ENCODE measurements at places on chromosomes 3 and 15.

DNA sequence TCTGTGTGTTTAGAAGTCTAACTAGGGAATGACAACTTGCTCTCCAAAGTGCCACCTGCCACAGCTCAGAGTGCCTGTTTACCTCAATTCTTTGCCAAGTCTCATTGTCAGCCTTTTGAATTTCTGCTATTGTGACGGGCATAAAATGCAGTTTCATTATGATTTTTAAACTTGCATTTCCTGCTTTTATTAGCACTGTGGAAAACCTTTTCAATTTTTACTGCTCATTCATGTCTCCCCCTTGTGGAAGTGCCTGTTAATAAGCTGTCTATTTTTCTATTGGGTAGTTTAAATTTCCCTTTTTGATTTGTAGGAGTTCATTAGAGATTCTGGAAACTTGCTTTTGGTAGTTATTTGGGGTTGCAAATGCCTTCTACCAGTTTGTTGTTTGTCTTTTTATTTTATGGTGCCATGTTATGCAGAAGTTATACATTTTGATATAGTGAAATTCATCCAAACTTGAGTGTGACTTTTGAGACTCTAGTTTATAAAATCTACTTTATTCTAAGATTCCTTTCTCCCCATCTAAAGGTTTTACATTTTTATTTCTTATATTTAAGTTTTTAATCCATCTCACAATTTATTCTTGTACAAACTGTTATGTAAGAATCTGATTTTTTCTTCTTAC is 53.9 kb upstream of the FRMD4B start:
- DNase-seq = peak; percentile 44

DNA sequence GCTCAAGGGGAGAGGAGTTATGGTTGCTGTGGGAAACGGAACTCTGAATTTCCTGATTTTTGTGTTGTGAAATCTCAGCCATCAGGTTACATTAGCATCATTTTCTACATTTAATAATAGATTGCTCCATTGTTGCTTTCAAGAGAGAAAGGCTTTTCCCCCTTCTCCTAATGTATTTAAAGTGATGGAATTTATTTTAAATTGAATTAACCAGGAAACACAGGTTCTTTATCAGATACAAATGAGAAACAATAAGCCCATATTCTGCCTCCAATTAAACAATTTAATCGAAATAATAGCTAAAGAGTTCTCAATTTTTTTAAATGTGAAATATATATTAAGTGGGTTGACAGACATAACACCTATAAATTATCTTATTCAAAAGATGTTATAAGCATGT is 30.1 kb downstream of the TUSC7 start:
- no peak for DNase-seq

DNA sequence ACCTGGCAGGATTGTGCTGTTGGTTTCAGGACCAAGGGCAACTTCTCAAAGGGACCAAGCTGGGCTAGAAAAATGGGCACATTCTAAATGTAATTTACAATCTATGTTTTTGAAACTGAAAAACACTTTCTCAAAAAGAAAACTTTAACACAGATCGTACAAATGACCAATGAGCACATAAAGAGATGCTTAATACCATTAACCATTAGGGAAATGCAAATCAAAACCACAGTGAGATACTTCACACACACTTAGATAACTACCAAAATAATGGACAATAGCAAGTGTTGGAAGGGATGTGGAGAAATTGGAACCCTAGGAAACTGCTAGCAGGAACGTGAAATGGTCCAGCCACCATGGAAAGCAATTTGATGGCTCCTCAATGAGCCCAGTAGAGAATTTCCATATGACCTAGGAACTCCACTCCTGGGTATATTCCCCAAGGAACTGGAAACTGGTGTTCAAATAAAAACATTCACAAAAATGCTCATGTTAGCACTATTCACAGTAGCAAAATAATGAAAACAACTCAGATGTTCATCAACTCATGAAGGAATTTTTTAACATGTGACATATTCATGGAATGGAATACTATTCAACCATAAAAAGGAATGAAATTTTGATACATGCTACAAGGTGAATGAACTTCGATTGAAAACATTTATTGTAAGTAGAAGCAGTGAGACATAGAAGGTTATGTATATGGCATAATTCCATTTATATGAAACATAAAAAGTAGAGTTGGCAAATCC is 288.3 kb upstream of the NR2F2 start:
- no peak for DNase-seq

GRCh38 chr15:42368096-42368495 is 8.8 kb downstream of the CAPN3 start:
- DNase-seq = no peak

GRCh38 chr15:99435113-99435695 is 130.6 kb upstream of the MEF2A start:
- no peak for DNase-seq

DNA sequence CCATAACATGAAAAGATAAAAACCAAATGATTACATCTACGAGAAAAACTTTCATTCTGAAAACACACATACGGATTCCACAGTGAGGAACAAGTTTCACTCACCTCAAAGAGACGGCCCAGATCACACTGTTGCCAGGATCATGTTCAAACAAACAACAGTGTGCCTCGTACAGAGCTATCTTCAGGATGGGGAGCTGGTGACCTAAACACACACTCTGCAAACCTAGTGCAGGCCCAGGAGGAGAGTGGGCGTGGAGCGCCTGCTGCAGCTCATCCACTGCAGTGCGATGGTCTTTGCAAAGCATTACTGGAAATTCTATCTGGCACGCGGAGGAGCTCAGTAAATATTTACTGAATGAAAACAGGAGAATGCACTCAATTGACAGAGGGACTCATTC is 38.5 kb downstream of the TAMM41 start:
- no peak for DNase-seq

GRCh38 chr15:63970621-63971426 is 75.5 kb downstream of the DAPK2 start:
- peak; percentile 38 for DNase-seq

- DNase-seq = peak; percentile 71
These were observed 1073.5 kb downstream of the NAALADL2 start for GRCh38 chr3:175932586-175932985.

DNA sequence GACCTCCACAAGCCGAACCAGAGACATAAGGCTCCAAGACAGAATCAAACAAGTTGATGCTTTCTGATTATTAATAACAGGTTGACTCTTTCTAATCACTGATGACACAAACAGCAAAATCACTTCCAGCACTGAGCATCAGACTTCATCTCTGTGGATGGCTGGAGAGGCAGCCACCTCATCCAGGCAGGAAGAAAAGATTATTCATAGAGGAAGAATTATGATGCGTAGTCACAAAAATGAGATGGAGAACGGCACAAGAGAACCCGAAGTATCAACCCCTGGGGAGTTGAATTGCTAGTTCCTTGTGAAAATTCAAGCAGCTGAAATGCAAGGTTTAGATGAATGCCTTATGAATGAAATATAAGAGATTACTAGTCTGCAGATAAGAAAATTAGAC is 49.9 kb upstream of the LMCD1 start:
- DNase-seq = no peak

DNA sequence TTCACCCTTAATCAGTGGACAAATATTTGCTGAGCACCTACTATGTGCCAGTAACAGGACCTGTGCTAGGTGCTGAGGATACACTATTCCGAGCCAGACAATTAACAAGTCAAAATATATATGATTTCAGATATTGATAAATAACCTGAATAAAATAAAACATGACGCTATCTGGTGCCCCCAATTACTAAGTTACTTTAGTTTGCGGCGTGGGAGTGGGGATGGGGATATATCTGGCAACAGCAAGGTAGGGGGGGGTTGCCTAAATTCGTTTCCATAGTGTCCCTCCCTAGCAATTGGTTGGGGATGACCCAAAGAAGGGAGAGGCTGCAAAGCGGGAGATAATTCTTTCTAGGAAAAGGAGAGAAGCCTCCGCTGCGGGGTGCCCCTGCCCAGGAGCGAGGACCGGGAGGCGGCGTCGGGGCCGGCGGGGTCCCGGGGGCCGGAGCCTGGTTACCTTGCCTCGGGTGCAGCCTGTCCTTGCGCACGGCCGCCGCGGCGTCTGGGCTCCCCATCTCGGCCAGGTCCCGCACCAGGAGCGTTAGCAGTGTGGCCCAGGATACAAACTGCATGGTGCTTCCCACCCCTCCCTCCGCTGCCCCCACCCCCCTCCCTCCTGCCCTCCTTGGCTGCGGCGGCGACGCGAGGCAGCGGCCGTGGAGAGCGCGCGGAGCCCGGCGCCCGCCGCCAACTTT is 567 bp downstream of the ADAMTS9 start:
- no peak for DNase-seq

- DNase-seq = no peak
These were observed 54.4 kb downstream of the ERC2 start for GRCh38 chr3:56413911-56414310.

- no peak for DNase-seq
These were observed 274.5 kb downstream of the FEZF2 start for GRCh38 chr3:62098646-62099365.

DNA sequence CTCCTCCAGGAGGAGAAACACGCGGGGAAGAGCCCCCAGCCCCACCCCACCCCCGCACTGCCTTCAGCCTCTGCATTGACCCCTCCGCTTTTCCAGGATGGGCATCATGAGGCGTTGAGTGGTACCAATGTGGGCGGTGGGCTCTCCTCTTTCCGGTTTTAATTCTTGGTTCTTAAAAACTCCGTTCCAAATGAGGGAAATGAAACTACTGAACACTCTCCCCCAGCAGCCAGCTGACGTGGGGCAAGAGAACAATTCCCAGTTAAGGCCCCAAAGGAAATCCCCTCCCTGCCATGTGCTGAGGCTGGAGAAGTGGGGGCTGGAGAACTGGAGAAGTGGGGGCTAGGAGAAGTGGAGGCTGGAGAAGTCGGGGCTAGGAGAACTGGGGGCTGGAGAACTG is 5.3 kb upstream of the NRROS start:
- no peak for DNase-seq

GRCh38 chr3:99808163-99808794 is 9.4 kb upstream of the CMSS1 start:
- DNase-seq = peak; percentile 74

DNA sequence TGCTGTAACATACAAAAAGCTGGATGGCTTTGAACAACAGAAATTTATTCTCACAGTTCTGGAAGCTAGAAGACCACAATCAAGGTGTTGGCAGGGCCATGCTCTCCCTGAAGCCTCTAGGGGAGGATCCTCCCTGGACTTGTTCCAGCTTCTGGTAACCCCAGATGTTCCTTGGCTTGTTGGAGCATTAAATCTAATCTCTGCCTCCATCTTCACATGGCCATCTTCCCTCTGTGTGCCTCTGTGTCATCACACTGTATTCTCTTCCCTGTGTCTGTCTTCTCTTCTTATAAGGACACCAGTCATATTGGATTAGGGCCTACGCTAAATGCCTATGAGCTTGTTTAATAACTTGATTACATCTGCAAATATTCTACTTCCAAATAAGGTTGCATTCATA is 109.5 kb downstream of the STAG1 start:
- no peak for DNase-seq

- peak; percentile 11 for DNase-seq
These were observed 119.0 kb downstream of the BBX start for GRCh38 chr3:107641572-107642307.

- DNase-seq = no peak
These were observed 151.1 kb downstream of the PGPEP1L start for GRCh38 chr15:98856532-98856907.

- DNase-seq = no peak
These were observed 378.7 kb downstream of the MCTP2 start for GRCh38 chr15:94610069-94610468.

DNA sequence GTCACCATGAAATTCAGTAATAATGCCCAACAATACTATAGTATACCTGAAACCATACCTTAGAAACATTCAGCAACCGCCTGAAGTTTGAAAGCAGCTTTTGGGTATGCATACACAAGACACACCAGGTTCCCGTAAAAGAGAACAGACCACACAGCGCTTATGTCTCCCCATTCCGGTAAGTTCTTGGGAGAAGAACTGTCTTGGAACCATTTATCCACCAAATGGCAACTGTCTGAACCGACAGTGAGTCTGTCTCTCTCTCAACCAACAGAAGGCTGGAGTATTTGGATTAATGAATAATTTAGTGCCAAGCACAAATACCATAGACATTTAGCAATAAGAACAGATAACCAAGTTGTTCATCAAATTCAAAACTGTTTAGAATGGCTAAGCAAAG is 7.6 kb downstream of the RGMA start:
- no peak for DNase-seq

DNA sequence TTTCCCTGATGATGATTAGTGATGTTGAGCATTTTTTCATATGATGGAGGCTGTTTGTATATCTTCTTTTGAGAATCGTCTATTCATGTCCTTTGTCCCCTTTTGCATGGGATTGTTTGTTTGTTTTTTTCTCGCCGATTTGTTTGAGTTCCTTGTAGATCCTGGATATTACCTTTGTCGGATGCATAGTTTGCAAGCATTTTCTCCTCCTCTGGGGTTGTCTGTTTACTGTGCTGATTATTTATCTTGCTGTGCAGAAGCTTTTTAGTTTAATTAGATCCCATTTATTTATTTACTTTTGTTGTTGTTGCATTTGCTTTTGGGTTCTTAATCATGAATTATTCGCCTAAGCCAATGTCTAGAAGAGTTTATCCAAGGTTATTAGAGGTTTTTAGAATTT is 232.8 kb downstream of the XXYLT1 start:
- DNase-seq = no peak

- no peak for DNase-seq
These were observed 196.4 kb downstream of the GBE1 start for GRCh38 chr3:81565041-81565440.

GRCh38 chr15:28979208-28979841 is 93.6 kb downstream of the APBA2 start:
- DNase-seq = no peak
